ENCODE measurements at places on chromosomes 5 and 9. TPM values are rescaled to one million over a fixed set of nuclear protein-coding genes. Genes with fewer than 3 reads are reported as not detected.

The NEUROG1 gene
- not detected for total RNA-seq

The QRFP gene
- not detected for total RNA-seq

The SLC34A1 gene
- total RNA-seq, result not detected

GRCh38 chr5:35477911-35478310 lies 139.8 kb upstream of the SPEF2 start:
- DNase-seq, result no peak

Measured in MCF 10A (cell line).